ENCODE measurements at places on chromosomes 7 and 10.

GRCh38 chr10:77163670-77164348 is 473.8 kb downstream of the KCNMA1 start:
- peak; percentile 94 for DNase-seq

GRCh38 chr10:28269842-28270456 is 32.9 kb downstream of the MPP7 start:
- no peak for DNase-seq

DNA sequence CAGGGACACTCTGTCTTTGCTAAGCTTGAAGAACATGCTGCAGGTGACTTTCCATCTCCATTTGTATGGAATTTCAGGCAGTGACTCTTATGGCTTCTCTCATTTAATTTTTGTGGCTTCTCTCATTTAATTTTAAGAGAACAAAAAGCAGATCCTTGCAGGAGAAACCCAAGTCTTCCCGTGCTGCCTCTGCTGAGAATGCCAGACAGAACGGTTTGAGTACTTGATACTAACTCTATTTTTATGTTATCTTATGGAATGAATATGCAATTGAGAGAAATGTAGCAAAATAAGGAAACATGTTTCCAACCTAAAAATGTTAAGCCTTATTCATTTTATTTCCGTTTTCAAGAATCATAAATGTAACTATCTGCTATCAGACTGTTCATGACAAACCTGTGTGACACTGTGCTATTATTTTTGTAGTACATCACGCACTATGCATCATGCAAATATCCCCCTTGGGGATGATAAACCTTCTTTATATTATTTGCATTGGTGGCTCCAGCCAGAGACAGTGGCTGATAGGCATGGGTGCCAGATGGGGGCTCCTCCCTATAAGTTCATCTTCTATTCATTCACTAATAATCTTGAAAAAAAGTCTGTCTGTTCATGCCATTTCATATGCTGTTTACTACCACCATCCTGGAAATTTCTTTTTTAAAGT is 6.9 kb upstream of the RAPGEF5 start:
- no peak for DNase-seq

DNA sequence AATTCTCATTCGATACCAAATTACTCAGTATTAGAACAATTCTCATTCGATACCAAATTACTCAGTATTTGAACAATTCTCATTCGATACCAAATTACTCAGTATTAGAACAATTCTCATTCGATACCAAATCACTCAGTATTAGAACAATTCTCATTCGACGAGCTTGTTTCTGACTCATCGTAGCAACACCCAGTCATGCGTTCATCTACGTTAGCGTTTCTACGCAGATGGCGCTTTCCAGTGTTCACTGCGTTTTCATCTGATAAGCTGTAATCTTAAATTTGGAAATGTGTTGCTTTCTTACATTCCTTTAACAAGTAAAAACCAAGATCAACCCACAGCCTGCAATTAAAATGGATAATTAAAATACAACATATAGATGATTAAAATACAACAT is 276.3 kb downstream of the ZMYND11 start:
- no peak for DNase-seq

- no peak for DNase-seq
Measured at GRCh38 chr10:42879380-42880254, 97.0 kb downstream of the BMS1 start.

GRCh38 chr7:111815354-111815753 is 253.1 kb upstream of the IMMP2L start:
- no peak for DNase-seq

GRCh38 chr7:96720843-96721242 is 11.2 kb upstream of the SEM1 start:
- DNase-seq = no peak

DNA sequence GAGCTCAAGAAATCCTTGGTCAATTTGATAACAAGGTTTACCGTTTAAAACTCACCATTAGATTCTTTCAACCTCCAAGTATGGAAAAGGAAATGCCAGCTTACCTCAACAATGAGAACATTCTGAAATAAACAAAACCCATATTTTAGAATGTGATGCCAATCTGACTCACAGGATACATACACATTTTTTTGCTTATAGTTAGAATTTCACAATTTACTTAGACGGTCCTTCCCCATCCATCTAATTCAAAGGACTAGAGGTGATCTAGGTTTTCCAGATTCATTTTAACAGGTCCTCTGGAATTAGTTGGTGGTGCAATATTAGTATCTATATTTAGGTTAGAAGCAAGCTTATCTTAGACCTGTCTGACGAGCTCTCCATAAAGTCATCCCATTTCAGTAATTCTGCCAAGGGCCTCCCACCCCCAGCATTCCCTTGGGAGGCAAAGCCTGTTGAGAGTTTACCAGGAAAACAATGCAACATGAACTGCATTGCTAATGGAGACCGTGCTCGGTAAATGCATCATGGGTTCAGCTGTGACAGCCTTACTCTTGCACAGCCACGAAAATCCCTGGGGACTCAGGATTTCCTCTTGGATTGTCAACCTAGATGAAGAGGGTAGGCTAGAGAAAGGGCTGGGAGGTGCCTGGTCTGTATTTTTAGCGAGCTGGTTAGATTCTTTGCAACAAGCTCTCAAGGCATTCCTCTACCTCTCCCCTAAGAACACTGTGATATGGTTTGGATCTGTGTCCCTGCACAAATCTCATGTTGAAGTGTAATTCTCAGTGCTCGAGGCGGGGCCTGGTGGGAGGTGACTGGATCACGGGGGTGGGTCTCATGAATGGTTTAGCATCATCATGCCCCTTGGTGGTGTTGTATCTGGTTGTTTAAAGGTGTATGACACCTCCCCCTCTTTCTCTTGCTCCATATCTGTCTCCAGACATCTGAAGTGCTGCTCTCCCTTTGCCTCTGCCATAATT is 93.8 kb downstream of the PRTFDC1 start:
- DNase-seq = no peak

DNA sequence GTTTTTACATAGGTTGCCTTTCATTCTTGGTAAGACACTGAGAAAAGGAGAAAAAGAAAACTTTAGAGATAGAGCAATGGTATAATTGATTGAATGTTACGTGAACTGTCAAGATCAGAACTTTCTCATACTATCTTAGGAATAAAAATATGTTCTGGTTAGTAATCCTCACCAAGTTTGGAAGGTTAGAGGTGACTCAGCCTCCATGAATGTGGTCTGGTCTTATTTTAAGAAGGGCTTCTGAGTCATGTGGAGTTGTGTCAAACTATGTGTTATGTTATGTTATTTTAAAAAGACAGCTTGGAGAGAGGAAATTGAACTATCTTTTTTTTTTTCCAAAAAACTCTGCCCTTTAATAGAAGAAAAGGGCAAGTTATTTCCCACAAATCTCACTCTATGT is 458.6 kb upstream of the KLF6 start:
- peak; percentile 94 for DNase-seq

DNA sequence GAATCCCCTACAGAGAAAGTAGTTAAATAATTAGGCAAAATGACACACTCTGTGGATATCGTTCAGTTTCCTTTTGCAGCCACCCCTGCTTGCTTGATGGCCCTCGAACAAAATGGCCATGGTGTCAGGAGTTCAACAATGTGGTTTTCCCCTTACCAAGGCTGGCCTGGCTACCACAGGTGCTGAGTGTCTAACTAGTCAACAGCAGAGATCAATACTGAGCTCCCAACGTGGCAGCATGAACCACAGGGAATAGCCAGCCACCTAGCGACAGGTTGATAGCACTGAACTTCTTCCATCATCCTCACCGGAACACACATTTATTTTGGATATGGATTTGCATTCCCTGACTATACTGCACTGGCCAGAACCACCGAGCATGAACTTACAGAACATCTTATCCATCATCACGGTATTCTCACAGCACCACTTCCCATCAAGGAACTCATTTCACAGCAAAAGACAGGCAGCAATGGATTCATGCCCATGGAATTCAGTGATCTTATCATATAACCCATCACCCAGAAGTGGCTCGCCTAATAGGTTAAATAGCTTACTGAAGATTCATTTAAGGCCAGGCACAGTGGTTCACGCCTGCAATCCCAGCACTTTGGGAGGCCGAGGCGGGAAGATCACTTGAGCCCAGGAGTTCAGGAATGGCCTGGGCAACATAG is 6.3 kb downstream of the C10orf67 start:
- no peak for DNase-seq

DNA sequence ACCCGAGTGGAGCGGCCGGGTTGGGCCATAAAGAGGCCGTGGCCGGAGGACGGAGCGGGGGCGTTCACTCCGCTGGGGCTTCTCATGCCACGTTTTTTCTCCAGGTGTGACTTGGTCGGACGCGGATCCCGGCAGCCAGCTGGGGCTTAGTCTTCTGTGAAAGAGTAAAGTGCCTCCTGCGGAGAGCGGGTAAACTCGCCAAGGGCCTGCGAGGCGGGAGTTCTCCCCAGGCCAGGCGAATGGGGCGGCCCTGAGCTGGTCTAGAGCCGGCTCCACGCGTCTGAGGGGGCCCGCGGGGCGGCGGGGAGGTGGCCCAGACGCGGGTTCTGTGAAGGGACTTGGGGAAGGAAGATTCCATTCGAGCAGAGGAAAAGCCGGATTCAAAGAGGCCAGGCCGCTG is 86.3 kb upstream of the VIPR2 start:
- no peak for DNase-seq

All from GM04504 (cell line).